Hematopoietic multipotent progenitor cell treated with erythropoietin and hydrocortisone succinate and interleukin-3 and kit ligand, for 17 days (in vitro differentiated cells): ENCODE measurements at places on chromosomes 11 and 22.

DNA sequence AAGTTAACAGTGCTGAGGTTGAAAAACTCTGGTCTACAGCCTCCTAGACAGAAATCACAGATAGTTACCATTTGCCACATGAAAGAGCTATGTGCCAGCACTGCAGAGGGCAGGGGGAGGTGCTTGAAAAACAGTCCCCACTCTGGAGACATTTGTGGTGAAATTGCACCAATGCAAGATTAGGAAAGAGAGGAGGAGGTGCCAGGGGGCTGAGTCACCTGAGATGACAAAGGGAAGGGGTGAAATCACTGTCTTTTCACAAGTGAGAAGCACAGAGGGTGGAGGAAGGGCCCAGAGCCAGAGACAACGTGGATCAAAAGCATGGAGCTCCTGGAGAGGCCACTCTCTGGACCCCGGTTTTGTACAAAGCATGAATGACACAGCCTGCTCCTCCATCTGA lies 196.3 kb downstream of the BUD13 start:
- no peak for DNase-seq

DNA sequence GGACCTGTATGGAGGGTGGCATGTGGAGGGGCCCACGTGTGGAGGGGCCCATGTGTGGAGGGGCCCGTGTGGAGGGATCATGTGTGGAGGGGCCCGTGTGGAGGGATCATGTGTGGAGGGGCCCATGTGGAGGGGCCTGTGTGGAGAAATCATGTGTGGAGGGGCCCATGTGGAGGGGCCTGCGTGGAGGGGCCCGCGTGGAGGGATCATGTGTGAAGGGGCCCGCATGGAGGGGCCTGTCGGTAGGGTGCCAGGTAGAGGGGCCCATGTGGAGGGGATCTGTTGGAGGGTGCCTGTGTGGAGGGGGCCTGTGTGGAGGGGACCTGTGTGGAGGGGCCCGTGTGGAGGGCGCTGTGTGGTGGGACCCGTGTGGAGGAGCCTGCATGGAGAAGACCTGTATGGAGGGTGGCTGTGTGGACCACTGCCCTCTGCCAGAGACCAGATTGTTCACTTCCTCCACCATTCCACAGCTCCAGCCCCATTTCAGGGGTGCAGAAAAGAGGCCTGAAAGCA lies 47.0 kb downstream of the IGLL5 start:
- no peak for DNase-seq

- no peak for DNase-seq
These were observed 82.9 kb upstream of the THY1 start for GRCh38 chr11:119505861-119506260.

DNA sequence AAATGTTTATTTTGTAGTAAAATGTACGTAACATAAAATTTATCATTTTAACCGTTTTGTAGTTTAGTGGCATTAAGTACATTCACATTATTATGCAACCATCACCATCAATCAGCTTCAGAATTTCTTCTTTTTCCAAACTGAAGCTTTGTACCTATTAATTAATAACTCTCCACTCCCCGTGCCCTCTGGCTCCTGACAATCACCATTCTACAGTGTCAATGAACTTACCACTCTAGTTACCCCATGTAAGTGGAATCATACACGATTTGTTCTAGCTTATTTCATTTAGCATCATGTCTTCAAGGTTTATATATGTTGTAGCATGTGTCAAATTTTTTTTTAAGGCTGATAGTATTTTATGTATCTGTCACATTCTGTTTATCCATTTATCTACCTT lies 9.7 kb downstream of the TBCEL start:
- no peak for DNase-seq

DNA sequence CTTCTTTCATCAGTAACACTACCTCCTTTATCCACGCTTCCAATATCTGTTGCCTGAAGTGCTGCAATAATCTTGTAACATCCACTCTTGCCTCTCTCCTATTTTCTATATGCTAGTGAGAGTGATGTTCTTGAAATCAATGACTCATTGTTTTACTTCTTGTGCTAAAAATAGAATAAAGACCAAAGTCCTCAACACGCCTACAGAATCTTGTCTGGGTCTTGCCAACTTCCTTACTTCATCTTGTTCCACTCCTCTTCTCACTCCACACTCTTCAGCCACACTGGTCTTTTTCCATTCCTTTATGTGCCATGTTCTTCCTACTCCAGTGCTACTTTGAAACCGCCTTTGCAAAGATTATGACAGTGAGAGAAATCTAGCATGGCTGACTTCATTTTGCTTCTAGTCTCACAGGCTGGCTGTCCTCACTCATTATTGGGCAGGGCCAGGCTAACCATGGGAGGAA lies 136.4 kb downstream of the CCDC81 start:
- DNase-seq, result no peak

DNA sequence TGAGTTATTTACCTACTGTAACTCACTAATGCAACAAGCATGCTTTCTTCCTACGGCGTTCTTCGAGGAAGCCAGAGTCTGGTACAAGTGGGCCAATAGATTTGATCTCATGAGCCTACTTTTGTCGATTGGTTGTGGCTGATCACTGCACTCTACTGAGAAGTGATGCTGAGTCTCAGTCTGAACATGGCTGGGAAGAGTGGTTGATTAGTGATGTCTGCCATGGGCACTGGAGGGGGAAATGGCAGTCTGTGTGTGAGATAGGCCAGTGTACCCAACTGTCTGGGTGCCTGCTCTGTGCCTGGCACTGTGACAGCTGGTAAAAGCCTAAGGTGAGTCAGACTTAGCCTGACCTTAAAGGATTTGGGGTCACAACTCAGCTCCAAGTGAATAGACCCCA lies 28.3 kb downstream of the MYO18B start:
- DNase-seq, result no peak

DNA sequence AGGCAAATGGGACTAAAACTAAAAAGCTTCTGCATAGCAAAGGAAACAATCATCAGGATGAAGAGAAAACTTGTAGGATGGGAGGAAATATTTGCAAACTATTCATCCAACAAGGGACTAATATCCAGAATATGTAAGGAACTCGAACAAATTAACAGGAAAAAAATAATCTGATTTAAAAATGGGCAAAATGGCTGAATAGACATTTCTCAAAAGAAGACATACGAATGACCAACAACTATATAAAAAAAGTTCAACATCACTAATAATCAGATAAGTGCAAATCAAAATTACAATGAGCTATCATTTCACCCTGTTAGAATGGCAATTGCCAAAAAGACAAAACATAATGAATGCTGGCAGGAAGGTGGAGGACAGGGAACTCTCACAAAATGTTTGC lies 12.0 kb downstream of the OR52E1 start:
- no peak for DNase-seq

DNA sequence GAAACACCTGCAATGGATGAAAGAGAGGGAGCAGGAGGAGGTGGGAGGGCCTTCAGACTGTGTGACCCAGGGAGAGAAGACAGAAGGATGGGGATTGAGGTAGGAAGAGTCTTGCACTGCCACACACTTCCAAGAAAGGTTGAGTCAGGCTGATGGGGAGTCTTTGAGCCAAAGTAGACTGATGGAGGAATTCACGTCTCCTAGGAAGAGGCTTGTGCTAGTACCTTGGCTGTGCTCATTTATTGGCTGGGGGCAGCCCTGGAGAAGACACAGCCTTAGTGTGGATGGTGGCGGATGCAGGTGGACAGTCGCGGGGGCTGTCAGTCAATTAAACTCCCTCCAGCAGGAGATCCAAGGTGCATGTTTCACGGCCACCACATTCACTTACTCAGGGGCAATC lies 16.2 kb upstream of the ACCSL start:
- no peak for DNase-seq

GRCh38 chr22:46315976-46316375 lies 19.3 kb downstream of the GTSE1 start:
- no peak for DNase-seq

- DNase-seq, result no peak
These were observed 39.5 kb downstream of the CDKN1C start for GRCh38 chr11:2846056-2846455.

GRCh38 chr11:13859892-13860291 lies 102.6 kb upstream of the SPON1 start:
- DNase-seq, result no peak

- no peak for DNase-seq
These were observed 247.7 kb downstream of the DDX10 start for GRCh38 chr11:108912581-108912980.

DNA sequence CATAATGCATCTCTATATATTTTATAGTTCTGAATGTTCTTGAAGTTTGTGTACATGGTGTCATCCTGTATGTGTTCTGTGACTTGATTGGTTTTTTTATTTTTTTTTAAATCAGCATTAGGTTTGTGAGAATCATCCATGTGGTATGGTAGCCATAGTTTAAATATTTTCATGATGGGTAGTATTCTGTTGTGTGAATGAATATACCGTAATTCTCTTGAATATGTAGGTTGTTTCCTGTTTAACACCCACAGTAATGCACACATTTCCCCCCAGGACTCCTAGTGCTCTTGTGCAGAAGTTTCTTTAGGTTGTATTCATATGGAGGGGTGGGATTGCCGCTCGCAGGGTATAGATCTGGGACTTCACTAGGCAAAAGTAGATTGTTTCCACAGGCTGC lies 2.0 kb downstream of the PACS1 start:
- no peak for DNase-seq

- no peak for DNase-seq
These were observed 1149.1 kb upstream of the RAG2 start for GRCh38 chr11:37747121-37747520.

DNA sequence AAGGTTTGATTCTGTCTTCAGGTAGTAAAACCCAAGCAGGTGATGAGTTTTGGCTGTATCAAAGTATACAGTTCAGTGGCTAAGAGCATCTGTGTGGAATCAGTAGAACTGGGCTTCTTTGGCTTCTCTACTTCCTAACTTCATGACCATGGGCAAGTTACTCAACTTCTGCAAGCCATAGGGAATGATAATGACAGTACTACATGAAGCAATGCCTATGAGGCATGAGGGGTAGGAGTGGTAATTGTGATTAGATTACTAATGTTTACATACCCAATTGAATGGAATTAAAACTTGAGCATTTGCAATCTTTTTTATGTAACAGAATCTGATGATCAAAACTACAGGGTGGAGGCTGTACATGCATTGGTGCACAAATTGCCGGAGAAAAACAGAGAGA lies 164.3 kb downstream of the PGR start:
- no peak for DNase-seq

DNA sequence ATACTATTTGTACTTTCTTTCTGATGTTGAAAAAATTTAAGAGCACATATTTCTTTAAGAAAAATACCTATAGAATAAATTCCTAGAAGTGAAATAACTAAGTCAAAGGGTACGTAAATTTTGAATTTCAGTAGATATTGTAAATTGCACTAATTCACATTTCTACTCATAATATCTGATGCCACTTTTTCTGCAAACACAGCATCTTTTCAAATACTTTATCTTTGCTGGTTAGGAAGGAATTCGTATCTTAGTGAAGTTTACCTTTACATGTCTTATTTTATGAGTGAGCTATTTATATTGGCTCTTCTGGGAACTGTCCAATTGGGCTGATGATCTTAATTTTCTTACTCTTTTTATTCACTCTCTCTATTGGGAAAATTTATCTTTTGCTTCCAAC lies 148.2 kb downstream of the DDX10 start:
- no peak for DNase-seq

DNA sequence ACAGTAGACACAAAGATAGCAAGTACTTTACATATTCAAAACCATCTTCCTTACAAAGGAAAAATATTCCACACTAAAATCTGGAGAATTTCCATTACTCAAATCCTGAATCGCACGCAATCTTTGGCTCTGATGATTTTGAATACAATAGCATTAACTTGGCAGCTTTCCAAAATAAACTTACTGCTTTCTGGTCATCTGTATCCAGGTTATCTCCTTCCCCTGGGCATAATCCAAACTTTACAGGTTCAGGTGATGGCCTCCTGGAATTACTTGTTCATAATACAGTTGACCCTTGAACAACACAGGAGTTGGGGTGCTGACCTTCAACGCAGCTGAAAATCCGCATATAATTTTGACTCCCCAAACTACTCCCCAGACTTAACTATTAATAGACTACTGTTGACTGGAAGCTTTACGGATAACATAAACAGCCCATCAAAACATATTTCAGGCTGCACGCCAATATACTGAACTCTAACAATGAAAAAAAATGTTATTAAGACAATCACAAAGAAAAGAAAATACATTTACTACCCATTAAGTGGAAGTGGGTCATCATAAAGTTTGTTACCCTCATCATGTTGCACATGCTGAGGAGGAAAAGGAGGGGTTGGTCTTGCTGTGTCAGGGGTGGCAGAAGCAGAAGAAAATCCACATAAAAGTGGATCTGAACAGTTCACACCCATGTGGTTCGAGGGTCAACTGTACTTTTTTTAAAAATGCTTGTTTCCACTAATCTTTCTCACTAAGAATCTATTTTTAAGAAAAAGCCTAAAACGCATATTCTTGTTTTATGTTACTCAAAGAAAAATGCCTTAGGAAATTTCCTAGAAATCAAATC lies 6.5 kb downstream of the MTMR2 start:
- DNase-seq, result no peak

DNA sequence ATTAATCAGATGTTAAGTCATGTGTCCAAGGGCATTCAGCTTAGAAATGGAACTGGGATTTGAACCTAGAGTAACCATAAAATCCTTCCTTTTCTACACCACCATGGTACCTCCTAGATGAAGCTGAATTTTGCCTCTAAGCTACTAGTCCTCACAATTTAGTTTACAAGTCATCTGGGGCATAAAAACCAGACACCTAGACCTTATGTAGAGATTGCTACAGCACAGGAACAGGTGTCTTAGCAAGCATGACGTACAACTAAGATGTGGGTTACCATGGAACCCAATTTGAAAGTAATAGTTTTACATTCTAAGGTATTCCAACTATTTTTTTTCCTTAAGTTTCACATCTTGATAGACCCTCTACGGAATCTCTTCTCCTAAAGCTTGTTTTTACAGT lies 9.2 kb downstream of the TMEM216 start:
- no peak for DNase-seq

- no peak for DNase-seq
These were observed 637.0 kb downstream of the OPCML start for GRCh38 chr11:132895340-132895739.

GRCh38 chr11:72758304-72758689 lies 6.1 kb upstream of the ARAP1 start:
- DNase-seq, result no peak

GRCh38 chr11:34643311-34643710 lies 22.4 kb downstream of the EHF start:
- no peak for DNase-seq

- DNase-seq, result no peak
These were observed 396 bp downstream of the TEF start for GRCh38 chr22:41382098-41382578.

GRCh38 chr22:39839917-39840510 lies 53.5 kb downstream of the ENTHD1 start:
- DNase-seq, result peak; percentile 12

- DNase-seq, result no peak
These were observed 4.0 kb downstream of the OR4X2 start for GRCh38 chr11:48248902-48249301.
